ENCODE measurements at places on chromosomes 2 and 18. TPM values are rescaled to one million over a fixed set of nuclear protein-coding genes. Genes with fewer than 3 reads are reported as not detected.

NT5DC4 gene
- total RNA-seq, result not detected

DNA sequence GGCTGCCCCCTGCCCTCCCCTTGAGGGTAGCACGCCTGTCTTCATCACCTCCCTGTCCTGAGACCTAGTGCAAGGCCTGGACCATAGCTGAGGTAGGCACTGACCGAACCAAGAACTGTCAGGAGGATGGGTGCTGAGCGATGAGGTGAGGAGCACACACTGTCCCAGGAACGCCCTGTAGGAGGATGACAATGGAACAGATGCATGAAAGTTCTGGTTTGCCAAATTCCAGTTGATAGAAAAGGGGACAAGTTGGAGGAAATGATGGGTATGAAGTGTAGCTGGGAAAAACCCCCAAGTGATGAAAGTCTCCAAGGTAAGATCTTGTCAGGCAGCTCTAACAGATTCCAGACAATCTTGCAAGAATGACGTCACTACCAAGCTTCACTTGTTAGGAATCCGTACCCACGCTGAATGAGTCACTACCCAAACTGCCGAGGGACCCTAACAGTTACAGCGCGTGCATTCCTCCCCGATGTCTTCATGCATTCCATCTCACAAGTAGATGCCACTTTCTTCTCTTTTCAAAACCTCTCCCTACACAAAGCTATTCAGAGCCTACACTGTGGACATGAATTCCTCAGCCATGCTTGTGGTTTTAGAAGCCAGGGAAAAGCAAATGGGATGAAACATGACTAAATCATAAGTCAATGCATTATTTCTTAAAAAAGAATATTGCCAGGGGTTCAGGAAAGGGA lies 27.6 kb downstream of the MRPL33 start:
- DNase-seq, result no peak

TLX2 gene
- 0.27 TPM for total RNA-seq

GRCh38 chr2:217892560-217892959 lies 110.2 kb downstream of the TNS1 start:
- no peak for DNase-seq

GRCh38 chr2:177783835-177784744 lies 288.5 kb downstream of the PDE11A start:
- DNase-seq, result peak; percentile 62

- no peak for DNase-seq
These were observed 22.2 kb downstream of the SPAG16 start for GRCh38 chr2:213306316-213306942.

DNA sequence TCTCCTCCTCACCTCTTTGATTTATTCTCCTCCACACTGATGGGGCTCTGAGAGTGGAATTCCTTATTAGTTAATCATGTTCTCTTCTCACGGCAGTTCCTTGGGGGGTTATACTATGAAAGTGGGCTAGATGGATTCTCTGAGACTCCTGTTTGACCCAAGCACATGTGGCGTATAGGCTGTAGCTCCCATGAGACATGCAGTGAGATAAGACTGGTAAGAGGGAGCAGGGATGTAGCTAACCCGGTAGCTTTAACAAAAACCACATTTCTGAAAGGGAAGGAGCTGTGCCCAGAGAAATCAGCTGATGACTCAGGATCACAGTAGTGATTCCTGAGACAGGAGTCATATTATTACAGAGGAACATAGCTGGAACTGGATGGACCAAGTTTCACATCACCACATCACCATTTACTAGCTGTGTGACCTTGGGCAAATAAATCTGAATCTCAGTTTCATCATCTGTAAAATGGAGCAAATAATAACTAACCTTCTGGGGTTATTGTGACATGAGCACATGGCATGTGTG lies 82.9 kb downstream of the CRIM1 start:
- no peak for DNase-seq

MC4R gene
- total RNA-seq, result not detected

DNA sequence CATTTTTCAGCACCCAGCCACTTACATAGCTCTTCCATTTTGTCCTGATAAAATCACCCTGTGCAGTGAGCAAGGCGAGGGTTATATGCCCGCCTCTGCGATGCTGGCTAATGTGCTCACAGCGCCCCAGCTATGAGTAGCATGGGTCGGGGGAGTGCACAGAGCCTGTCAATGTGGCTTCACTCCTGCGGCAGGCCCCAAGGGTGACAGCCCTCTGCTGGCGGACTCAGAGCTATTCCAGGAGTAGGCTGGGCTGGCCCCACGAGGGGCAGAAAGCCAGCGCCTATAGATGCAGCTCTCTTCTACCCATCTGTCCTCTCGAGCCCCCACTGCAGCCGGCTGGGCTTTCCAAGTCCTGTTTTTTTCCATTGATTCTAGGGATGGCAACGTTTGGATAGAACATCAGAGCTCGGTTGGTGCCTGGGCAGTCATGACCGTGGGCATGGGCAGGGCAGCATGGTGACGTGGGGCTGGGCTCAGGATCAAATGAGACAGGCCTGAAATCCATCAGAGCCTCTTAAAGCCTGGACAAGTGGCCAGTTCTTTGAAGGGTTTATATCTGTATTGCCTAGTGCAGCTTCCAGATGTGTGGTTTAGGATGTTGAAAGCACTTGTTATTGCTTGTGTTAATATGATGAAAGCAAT lies 134.7 kb downstream of the MCFD2 start:
- no peak for DNase-seq

GRCh38 chr2:45315861-45316260 lies 295.2 kb downstream of the SRBD1 start:
- DNase-seq, result no peak

- no peak for DNase-seq
These were observed 300.1 kb upstream of the SLC8A1 start for GRCh38 chr2:40751981-40752380.

DNA sequence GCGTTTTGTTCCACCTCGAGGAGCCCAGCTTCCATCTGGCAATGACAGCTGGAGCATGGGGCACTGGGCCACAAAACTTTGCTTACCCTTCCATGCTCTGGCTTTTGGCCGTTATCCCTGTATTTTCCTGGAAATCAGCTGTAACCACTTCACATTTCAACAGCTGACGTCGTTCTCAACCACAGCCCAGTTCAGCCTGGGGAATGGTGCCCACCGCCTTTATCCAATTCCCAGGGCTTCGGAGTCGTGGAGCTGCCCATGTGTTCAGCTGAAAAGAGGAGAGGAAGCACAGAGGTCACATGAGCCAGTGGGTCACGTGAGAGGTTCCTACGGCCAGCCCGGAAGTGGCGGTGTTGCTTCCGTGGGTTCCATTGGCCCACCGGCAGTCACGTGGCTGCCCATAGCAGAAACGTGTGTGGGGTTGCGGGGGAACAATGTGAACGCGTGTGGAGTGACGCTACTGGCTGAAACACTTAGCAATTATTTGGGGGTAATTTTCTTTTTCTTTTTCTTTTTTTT lies 16.7 kb upstream of the EDAR start:
- DNase-seq, result no peak
